ENCODE measurements at places on chromosomes 12 and 14. TPM values are rescaled to one million over a fixed set of nuclear protein-coding genes. Genes with fewer than 3 reads are reported as not detected.

DNA sequence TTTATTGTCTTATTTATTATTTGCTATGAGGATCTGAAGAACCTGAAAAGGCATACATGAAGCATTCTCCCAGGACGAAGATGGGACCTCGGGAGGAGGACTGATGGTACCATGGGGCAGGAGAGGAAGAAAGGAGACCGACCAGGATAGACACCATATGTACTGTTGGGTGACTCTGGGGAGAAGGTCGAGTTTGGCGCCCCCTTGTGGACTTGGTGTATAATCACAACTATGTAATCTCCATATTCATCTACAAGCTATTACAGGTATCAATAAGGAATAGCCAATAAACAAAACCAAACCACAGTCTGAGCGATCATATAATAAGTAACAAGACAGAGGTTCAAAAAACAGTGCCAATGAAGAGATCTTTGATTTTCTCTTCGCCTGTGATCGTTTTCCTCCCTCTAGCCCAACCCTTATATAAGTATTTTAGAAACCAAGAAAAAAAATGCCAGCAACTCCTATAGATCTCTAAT, 139.1 kb downstream of the SPTSSA start:
- DNase-seq, result peak; percentile 42

- no peak for DNase-seq
Observed at GRCh38 chr12:114265036-114265435, 140.9 kb downstream of the TBX5 start.

Gene CCDC197
- total RNA-seq, result not detected

Gene PIWIL1
- total RNA-seq, result not detected

Gene GABARAPL1
- 11.7 TPM for total RNA-seq
